ENCODE measurements at places on chromosomes 7 and 10. TPM values are rescaled to one million over a fixed set of nuclear protein-coding genes. Genes with fewer than 3 reads are reported as not detected.

CCSER2 gene
- 28.4 TPM for total RNA-seq

RASA4B gene
- 0.44 TPM for total RNA-seq

PAPOLB gene
- total RNA-seq = under 0.01 TPM

MYPN gene
- total RNA-seq = 1.3 TPM

INA gene
- total RNA-seq = 3.7 TPM

PTER gene
- total RNA-seq = 7.9 TPM

ODAD2 gene
- 1.0 TPM for total RNA-seq

IL2RA gene
- total RNA-seq = not detected

AKAP9 gene
- total RNA-seq = 31.3 TPM

LIPM gene
- not detected for total RNA-seq

CC2D2B gene
- total RNA-seq = not detected

DEPP1 gene
- 3.6 TPM for total RNA-seq

ANKRD30A gene
- total RNA-seq = not detected

ITPRIP gene
- 20.8 TPM for total RNA-seq

PON3 gene
- not detected for total RNA-seq

TFEC gene
- not detected for total RNA-seq

POLD2 gene
- 144 TPM for total RNA-seq

CALN1 gene
- not detected for total RNA-seq

AVPI1 gene
- 55.8 TPM for total RNA-seq

LHFPL3 gene
- total RNA-seq = not detected

SPAG6 gene
- total RNA-seq = not detected

PRPS1L1 gene
- not detected for total RNA-seq

AKR1D1 gene
- total RNA-seq = not detected

TMEM270 gene
- not detected for total RNA-seq

Measured in placental pericyte (primary cell).